CD4-positive, alpha-beta T cell treated with Interleukin-1 beta for 1 hour (primary cell): ENCODE measurements at places on chromosomes 6 and 20.
A peak's percentile ranks its signal among the peaks of the same experiment; 100 is the strongest.

DNA sequence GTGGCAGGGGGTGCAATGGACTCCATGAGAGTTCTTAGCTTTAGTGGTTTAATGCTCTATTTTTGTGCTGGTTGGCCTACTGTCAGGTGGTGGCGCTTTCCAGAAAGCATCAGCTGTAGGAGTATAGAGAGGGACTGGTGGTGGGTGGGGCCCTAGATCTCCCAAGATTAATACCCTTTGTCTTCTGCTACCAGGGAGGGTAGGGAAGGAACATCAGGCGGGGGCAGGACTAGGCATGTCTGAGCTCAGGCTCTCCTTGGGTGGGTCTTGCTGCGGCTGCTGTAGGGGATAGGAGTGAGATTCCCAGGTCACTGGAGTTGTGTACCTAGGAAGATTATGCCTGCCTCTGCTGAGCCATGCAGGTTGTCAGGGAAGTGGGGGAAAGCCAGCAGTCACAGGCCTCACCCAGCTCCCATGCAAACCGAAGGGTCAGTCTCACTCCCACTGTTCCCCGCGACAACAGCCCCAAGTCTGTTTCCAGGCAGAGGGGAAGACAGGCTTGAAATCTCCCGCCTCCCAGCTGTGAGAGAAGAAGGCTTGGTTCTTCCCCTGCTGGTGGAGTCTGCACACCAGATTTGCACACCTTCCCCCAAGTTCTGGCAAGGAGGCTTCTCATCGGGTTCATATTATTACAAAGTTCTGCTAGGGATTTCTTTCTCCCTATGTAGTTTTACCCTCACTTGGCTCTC lies 46.7 kb upstream of the PKIB start:
- DNase-seq, result no peak

- peak; percentile 27 for DNase-seq
Observed at GRCh38 chr20:16434062-16434664, 139.1 kb downstream of the KIF16B start.

DNA sequence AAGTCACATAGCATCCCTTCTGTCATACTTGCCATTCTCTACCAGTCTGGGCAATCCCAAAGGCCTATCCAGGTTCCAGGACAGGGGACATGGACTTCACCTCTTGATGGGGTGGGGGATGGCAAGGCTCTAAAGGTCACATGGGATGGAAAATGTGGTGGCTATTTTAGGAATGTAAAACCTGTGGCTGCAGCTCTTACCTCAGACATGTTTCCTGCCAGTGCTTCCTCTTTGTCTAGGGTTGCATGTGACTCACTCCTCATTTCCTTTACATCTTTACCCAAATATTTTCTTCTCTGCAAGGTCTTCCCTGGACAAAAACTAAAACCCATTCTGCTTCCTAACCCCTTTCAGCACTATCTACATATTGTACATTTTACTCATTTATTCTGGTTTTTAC lies 135.7 kb downstream of the BTBD3 start:
- no peak for DNase-seq

DNA sequence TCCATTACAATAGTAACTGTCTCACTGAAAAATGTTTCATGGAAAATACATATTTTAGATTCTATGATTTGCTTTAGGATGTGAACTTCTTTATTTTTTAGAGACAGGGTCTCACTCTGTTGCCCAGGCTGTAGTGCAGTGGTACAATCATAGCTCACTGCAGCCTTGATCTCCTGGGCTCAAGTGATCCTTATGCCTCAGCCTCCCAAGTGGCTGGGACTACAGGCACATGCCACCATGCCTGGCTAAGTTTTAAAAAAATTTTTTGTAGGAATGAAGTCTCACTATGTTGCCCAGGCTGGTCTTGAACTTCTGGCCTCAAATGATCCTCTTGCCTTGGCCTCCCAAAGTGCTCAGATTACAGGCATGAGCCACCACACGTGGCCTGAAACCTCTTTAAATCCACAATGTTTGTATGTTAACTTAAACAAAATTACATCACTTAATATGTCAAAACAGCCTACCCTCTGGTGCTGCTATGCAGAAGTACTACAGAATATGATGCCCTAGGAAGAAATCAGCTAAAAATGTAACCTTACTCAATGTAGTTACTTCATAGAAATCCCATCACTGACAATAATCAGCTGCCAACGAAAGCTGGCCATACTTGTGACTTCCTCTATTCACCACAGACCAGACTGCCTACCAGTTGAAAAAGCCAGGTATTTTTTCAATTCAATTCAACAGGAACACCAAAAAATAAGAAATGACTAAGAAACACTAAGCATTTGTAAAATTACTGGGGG lies 17.6 kb downstream of the EEF1A1 start:
- no peak for DNase-seq

DNA sequence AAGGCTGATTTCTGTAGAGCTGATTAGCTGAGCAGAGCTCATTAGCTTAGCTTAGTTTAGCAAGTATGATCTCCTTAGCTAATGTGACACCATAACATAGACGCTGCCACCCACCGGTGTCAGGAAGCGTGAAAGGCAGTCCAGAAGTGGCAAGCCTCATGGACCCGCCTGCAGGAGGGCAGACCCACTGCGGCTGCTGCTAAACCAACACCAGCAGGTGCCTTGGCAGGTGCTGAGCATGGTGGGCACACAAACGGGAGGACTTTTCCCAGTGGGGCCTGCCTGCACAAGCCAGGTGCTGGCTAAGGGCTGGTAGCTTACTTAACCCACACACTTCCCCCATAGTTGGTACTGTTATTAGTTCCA lies 22.7 kb downstream of the ZDHHC14 start:
- no peak for DNase-seq

- DNase-seq, result no peak
Observed at GRCh38 chr6:105058316-105058715, 101.4 kb downstream of the LIN28B start.

DNA sequence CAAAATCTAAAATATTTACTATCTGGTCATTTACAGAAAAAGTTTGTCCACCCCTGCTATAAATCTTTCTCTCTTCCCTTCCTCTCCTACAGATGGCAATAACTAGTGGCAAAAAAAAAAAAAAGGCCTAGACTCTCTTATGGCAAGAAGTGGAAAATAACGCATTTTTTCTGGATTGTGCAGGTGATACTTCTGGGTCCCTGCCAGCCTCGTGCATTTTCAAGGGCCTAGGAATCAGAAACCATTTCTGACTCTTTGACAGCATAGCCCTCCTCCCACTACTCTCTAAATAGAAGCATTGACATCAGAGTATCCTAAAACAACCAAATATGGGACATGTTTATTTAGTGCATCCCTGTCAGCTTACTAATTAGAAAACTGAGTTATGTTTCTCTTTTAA lies 251.0 kb downstream of the KHDC1L start:
- DNase-seq, result no peak

GRCh38 chr6:34866509-34866908 lies 21.3 kb downstream of the TAF11 start:
- no peak for DNase-seq

DNA sequence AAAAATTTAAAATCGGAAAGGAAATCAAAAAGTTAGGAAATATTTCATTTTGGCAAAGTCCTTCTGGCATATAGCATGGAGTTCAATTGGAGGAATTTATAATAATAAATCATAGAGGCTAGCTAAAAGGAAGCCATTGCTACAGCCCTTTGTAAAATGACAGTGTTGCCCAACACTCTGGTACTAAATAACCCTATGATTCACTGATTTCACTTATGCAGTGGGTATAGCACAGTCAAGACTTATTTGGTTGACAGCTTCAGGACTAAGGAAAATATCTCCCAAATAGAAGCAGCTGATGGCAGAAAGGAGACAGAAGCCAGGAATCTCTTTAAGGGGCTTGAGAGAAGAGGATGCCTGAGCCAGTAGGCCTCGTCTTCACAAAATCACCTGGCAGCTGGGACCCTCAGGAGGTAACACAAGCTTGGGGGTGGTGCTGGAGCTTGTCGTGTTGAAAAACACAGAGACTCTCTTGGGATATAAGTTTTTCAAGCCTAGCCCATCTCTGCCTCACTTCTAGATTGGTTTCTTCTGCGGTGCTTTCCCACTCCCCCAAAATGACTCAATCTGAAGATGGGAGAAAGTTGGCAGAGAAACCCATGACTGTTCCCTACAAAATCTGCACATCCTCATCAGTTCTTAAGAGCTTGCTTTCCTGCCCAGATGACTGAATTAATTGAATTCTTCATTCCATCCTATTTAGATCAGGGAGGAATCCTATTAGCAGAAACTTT lies 38.4 kb upstream of the EYA4 start:
- DNase-seq, result no peak

DNA sequence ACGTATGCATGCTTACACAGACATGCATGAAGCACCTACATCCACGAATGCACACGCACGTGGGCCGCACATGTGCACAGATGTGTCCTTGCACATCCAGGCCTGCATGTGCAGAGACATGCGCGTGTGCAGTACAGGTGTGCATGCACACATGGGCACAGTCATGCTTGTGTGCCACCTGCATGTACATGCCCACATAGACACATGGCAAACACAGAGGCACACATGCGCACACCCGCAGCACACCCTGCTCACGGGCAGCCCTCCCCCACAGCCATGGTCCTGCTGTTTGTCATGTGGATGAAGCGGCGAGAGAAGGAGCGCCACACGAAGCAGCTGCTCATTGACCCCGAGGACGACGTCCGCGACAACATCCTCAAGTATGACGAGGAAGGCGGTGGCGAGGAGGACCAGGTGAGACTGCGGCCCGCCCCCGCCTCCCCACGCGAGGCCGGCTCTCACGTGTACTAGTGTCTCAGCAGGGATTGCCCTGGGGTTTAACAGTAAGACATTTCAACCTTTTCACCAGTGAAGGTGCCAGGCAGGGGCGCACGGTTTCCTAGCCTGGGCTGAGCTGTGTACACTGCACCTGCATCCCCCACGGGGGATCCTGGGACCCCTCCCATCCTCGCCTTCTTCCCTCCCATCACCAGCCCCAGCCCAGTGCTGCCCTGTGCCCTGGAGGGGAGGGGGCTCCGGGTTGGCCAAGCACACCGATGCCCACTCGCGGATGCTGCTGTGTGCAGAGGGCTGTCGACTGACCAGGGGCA lies 132.8 kb downstream of the TAF4 start:
- DNase-seq, result no peak

DNA sequence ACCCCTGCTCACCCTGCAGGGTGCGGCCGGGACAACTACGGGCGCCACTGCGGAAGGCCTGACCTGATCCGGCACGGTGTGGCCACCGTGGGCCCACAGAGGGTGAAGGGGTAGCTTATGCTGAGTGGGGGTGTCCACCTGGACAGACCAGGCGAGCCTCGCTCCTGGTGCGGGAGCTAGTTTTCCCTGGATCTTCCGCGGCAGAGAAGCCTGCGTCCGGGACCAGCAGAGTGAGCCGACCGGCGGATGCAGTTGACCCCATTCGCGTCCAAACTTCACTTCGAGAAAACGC lies 38.2 kb downstream of the NCR2 start:
- no peak for DNase-seq

- DNase-seq, result no peak
Observed at GRCh38 chr6:17416806-17417205, 23.4 kb downstream of the CAP2 start.

- DNase-seq, result no peak
Observed at GRCh38 chr20:540391-541201, 3.0 kb downstream of the CSNK2A1 start.

GRCh38 chr6:35253249-35253648 lies 6.3 kb upstream of the ZNF76 start:
- no peak for DNase-seq

DNA sequence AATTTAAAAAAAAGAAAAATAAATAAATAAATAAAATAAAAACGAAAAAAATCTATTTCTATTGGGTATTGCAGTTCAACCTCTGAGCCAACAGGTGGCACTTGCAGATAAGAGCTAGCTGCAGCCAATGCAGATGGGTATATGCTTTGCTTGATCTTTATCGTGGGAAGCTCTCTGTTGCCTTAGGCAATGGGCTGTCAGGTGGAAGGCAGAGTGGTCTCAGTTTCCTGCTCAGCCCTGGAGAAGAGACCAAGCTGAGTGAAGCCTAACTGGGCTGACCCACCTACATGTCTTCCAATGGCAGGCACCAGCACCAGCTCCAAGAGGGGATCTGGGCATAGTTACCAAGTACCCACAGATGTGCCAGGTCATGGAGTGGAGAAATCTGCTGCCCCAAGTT lies 95.0 kb downstream of the AK9 start:
- DNase-seq, result peak; percentile 10

- no peak for DNase-seq
Observed at GRCh38 chr6:6515691-6516607, 72.6 kb upstream of the LY86 start.

DNA sequence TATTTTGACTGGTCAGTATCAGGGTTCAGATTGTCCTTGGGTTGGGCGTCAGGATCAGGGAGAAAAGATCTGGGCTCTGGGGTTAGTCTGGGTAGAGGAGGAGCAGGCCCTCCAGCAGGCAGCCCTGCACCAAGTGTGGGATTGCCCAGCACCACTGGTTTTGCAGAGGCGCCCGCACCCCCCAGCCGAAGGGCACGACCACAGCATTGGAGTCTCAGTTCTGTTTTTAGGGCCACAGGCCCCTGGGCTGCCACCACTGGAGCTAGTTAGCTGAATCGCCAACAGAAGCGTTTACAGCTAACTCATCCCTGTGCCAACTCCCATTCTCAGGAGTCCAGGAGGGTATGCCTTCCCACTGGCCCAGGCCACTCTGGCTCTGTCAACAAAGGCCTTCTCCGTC lies 84.2 kb downstream of the TCP11 start:
- DNase-seq, result no peak

DNA sequence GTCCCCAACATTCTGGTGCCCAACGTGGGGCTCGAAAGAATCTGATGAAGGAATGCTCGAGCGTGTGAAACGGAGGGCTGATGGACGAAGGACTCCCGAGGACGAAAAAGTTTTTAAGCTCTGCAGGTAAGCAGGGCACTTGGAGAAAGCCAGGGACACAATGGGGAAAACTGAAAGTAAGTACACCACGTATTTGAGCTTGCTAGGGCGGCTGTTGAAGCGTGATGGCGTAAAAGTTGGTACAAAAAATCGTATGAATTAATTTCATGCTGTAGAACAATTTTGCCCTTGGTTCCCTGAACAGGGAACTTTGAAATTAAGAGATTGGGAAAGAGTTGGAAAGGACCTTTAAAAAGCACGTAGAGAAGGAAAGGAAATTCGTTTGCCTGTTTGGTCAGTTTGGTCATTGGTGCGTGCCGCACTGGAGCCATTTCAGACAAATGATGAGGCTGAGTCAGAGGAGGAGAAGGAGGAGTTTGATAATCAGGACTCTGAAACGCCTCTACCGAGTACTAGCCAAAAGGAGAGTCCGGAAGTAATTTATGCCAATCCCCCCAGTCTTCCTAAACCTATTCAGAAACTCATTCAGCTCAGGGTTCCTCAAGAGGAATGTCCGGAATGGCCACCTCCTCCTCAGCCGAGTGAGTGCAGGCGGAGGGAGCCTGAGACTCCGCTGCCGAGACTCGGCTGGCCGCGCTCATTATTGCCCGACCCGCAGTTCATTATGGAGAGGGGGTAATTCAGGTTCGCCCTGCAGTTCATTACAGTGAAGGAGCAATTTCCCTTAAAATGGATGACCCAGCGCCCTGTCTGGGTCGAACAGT lies 59.2 kb upstream of the PRSS16 start:
- DNase-seq, result peak; percentile 41

GRCh38 chr6:109073344-109074132 lies 21.1 kb downstream of the SESN1 start:
- DNase-seq, result peak; percentile 59

GRCh38 chr6:146700078-146700686 lies 101.4 kb downstream of the ADGB start:
- peak; percentile 41 for DNase-seq
